A673 (cell line): ENCODE measurements at places on chromosomes 4 and X. TPM values are rescaled to one million over a fixed set of nuclear protein-coding genes. Genes with fewer than 3 reads are reported as not detected.

- H3K27me3 ChIP-seq: no peaks in the 10 kb centered on the region
- no peaks in the 10 kb centered on the region for H3K4me1 ChIP-seq
- no peak for DNase-seq
- H3K27ac ChIP-seq: no peak overlapping the region
- H3K4me3 ChIP-seq: no peak overlapping the region
- no peaks in the 10 kb centered on the region for H3K36me3 ChIP-seq
Observed at GRCh38 chrX:112527903-112528302, 151.8 kb downstream of the LHFPL1 start.

DNA sequence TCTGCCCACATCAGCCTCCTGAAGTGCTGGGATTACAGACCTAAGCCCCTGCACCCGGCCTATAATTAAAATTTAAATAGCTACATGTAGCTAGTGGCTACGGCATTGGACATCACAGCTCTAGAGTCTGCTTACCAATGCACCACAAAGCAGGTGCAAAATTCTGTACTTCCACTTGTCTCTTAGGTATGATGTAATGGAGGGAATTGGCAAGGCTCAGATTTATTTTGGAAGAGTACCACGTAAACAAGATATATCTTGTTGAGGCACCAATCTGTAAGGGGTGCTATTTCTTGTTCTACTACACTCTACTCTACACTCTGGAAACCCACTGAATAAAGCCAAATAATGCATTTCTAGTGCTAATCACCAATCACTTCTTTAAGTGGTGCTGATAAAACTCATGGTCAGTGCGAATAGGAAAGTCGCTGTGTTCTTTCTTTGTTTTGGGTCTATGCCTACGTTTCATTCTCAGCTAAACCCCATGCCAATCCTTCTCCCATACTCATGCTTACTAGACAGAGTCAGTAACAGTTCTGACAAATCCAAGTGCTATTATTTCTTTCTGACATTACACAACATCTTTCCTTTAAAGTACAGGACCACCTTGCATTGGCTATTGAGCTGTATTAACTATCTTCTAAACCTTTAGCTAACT, 92.3 kb downstream of the GC start:
- H3K27me3 ChIP-seq: no peaks in the 10 kb centered on the region
- no peak overlapping the region for H3K27ac ChIP-seq
- H3K4me1 ChIP-seq: no peaks in the 10 kb centered on the region
- H3K4me3 ChIP-seq: no peak overlapping the region
- H3K36me3 ChIP-seq: no peaks in the 10 kb centered on the region

DNA sequence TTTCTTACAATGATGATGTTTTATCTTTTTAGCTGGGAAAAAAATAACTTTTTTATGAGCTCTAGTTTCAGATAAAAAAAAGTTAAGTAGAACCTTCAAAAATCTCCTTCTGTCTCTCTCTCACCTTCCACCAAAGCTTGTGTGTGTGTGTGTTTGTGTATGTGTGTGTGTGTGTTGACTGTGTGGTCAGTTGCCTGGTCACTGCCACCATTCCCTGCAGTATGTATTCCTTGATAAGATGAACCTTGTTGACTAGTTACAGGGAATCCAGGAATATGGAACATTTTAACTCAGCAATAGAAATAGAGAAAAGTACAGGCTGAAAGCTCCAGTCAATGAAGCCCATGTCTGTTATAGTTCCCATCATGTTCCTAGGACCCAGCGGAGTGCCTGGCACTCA, 143.5 kb downstream of the CORIN start:
- H3K4me1 ChIP-seq: no peaks in the 10 kb centered on the region
- H3K36me3 ChIP-seq: no peaks in the 10 kb centered on the region
- H3K27ac ChIP-seq: no peak overlapping the region
- no peak for DNase-seq
- H3K4me3 ChIP-seq: no peak overlapping the region
- H3K27me3 ChIP-seq: no peaks in the 10 kb centered on the region

DNA sequence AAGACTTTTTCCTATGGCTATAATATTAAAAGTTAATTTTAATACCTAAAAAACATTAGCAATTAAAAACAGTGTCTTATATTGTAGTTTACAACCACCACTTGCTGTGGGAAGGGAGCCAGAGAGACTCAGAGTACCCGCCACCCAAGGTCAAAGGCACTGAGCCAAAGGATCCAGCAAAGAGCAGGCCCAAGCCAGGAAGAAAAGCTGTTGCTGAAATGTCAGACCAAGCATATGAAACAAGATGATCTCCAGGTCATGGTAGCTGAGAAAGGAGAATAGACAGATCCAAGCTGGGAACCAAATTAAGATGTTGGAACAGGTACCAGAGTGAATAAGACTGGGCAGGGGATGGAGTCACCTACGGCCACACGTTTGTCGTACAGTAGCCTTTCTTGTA, 18.8 kb upstream of the ATOH1 start:
- H3K27me3 ChIP-seq: no peaks in the 10 kb centered on the region
- H3K36me3 ChIP-seq: no peaks in the 10 kb centered on the region
- H3K27ac ChIP-seq: no peak overlapping the region
- H3K4me1 ChIP-seq: no peaks in the 10 kb centered on the region
- no peak overlapping the region for H3K4me3 ChIP-seq

Gene CSN1S1
- total RNA-seq: not detected in 2 replicates
